ENCODE measurements at places on chromosomes 7 and 10.

DNA sequence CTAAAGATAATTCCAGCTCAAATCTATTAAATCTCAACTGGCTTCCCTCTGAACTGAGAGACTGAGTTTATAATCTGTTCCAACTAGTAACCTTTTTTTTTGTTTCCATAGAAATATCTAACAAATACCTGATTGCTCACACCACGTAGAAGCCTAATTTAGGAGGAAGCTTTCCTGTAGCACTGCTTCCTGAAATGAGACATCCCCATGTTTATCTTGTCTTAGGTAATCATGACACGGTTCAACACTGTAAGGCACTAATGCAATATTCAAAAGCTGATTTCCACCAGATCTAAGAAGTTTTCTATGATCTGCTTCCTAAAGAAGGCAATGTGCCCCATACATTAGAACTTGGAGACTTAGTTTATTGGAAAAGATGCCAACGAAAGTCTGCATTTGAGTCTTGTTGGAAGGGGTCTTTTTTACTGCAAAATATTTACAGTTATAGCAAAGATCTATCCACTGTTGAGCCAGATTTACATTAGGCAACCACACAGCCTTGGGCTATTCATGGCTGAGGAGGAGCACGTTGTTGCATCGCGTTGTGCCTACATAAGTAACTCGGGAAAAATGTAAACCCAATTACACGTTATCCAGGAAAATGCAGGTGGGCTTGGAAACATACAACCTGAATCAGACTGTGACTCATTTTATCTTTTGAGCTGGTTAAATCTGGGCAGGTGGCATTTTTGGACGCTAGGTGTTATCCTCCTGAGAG, 66.3 kb downstream of the VIPR2 start:
- no peak for DNase-seq

GRCh38 chr10:61343796-61344195, 109.4 kb downstream of the TMEM26 start:
- DNase-seq = no peak

DNA sequence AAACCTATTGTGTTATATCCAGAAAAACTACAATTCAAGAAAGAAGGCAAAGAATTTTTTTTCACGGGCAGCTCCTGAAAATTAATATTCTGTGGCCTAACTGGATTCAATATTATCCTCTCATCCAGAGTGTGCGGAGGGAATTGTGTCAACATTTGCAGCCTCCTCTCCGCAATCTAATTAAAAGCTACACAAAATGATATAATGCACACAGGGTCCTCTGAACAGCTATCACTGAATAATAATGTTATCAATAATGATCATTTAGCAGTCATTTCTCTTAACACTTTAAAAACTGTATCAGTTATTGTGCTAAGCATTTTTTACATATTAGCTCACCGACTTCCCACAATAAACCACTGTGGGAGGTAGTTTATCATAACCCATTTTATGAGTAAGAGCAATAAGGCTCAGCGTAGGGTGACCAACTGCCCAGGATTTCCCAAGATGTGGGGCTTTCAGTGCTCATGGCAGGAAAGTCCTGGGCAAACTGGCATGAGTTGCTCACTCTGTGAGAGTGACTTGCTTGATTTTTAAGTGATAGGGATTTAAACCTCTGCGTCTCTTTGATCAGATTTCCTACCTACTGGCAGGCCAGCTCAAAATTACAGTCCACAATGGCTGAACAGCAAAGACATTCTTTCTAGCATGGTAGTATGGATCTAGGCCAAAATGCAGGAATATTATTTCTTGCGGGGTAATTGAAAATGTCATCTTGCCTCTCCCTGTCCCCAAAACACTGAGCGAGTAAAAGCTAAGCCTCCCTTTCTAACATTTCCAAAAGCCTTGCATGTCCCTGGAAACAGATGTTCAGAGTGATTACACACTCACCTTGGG, 65.7 kb downstream of the AOAH start:
- no peak for DNase-seq

DNA sequence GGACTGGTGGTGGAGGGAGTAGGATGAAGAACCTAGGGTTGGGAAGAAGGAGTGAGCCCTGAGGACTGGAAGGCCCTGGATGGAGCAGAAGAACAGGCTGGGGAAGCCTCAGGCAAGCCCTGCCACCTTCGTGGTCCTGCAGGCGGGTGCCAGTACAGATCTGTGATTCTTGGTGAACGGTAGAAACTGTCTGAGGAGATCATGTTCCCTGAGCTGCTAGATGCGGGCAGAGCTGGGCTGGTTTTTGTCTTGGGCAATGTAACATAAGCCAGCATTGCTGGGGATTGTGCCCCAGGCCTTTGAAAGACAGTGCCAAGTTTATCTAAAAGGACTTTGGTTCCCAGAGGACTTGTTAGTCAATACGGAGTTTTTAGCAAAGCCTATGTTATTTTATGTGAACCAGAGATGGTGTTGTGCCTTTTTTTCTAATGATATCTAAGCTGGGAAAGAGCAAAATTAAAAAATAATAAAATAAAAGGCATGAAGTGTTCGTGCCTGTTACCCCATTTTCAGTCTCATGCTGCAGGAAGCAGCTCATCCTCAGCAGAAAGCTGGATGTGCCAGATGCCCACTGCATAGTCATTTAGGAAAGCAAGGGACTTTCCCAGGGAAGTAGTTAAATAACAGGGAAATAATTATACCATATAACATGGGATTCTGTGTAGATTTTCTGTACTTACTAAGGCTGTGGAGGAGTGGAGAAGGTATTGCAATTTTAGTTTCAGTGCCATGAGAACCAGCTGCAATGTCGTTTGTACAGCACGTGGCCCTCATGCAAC, 24.4 kb upstream of the FIGNL1 start:
- no peak for DNase-seq

DNA sequence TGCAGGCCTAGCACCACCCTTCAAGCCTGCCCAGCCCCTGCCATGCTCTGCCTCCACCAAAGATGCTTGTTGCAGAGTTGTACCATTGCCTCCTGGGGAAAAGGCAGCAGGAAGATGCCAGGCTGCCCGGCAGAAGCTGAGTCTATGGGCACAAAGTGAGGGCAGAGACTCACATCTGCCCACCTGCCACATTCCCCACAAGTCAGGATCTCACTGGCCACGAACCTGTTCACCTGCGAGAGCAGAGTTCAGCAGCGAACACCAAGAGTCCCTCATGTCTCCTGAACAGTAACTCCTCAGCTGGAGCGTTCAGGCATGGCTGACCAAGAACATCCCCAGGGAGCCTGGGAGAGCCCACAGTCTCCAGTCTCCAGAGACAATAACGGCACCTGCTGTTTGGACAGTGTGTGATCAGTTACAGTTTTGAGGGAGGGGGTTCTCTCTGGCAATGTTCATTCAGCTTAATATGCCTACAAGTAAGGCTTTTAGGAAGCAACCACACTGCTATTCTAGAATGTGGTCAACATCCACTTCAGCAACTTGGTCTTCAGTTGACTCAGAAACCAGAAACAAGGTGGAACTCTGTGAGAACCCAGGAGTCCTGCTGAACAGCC, 78.5 kb downstream of the GRID1 start:
- no peak for DNase-seq

GRCh38 chr10:91206427-91206826, 14.0 kb upstream of the PCGF5 start:
- no peak for DNase-seq
